ENCODE measurements at places on chromosomes 16 and 17.
A peak's percentile ranks its signal among the peaks of the same experiment; 100 is the strongest.

DNA sequence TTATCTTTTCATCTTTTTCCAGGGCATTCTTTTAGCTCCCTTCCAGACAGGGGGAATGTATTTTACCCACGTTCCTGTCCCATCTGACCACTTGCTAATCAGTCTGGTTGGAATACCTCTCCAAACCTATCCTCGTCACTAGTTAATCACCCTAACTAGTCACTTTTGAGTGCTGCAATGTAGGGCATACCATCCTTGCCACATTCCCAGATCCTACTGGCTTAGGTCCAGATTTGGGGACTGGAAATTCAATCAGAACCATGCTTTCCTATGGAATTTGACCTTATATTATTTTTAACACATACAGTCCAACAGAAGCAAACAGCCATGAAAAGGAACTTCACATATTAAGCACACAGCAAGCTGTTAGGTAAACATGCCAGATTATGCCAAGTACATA, 29.7 kb downstream of the NACA2 start:
- DNase-seq = no peak

- DNase-seq = no peak
Observed at GRCh38 chr16:84724606-84725309, 25.0 kb downstream of the USP10 start.

- DNase-seq = peak; percentile 76
Observed at GRCh38 chr17:75456417-75457046, at the start of gene TMEM94. Gene TMEM94 (plus strand): TSS chr17:75456635. CDS start chr17:75471906, 15,271 bp downstream.

DNA sequence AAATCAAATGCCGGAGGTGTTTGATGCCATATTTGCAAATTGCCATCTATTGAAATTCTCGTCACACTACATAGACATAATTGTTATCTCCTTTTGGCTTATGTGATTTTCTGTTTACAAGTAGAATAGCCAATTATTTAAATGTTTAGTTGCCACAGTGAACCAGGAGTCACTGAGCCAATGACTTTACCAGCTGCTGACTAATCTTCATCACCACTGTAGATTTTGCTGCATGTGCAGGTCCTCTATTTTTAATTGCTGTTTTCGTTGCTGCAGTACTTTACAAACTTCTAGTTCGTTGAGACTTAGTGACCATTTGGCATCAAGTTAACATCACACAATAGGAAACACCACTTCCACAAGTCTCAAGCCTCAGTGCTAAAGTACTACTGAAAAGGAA, 22.8 kb downstream of the ABHD15 start:
- no peak for DNase-seq

DNA sequence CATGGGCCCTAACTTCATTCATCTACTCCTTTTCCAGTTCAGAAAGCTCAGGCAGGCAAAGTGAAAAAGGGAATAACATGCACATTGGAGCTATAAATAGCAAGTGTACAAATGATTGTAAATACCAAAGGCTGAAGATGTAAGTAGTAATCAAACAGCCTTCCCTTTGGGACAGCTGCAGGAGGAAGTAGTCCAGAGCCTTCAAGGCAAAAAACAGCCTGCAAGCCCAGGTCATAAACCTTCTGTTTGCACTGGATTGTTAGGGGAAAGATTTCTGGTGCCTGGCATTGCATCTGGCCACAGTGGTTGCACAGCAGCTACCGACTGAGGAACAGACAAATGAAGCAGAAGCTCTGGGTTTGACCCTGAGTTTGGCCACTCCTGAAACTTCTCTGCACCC, 98.6 kb upstream of the PMFBP1 start:
- no peak for DNase-seq

DNA sequence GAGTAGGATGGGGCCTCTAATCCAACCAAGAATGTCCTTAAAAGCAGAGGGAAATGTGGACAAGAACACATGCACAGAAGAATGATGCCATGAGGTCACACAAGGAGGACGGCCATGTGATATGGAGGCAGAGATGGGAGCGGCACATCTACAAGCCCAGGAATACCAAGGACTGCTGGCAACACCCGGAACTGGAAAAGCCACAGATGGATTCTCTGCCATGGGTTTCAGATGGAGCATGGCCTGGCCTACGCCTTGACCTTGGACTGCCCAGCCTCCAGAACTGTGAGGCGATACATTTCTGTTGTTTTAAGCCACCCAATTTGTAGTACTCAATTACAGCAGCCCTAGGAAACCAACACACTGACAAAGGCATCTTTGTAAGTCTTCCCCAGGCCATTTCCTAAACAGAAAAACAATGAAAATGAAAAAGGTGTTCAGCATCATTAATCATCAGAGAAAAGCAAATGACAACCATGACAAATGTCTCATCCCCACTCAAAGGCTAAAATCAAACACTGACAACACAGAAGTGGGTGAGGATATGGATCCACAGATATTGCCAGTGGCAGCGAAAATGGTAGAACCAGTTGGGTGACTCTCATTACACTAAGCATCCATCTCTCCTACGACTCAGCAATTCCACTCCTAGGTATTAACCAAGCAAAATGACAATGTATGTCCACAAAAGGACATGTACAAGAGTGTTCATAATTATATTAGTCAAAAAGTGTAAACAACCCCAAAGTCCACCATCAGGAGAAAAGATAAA, 76.9 kb upstream of the CNEP1R1 start:
- no peak for DNase-seq

GRCh38 chr16:79776243-79776847, 175.8 kb upstream of the MAF start:
- no peak for DNase-seq

- DNase-seq = no peak
Observed at GRCh38 chr16:60060731-60061130, 1326.6 kb upstream of the GOT2 start.

DNA sequence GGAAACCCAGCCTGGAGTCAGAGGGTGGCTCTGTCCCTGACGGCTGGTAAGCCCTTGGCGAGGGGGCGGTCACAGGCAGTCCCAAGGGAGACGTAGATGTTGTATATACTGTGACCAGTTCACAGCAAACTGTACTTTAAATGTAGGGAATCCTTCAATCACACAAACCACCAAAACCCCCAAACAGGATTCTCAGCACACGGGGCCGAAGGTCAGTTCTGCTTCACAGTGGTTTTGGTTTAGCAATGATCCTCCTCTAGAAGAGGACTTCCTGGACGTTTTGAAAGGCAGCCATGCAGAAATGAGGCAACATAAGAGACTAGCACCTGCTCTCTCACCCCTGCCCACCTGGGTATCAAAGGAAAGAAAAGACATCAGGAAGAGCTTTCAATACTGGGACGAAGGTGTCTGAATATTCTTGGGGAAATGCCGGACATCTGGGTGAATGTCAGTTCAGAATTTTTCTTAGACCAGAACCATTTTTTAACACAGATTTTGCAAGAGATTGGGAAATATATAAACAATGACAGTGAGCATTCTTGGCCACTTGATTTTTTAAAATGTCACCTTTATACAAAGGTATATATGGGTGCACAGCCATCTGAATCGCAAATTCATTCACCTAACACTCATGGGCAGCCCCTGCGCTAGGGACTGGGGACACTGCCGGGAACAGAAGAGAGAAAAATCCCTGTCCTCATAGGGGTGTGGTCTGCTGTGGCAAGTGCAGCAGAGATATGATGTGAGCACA, 74.2 kb downstream of the CRISPLD2 start:
- DNase-seq = no peak

DNA sequence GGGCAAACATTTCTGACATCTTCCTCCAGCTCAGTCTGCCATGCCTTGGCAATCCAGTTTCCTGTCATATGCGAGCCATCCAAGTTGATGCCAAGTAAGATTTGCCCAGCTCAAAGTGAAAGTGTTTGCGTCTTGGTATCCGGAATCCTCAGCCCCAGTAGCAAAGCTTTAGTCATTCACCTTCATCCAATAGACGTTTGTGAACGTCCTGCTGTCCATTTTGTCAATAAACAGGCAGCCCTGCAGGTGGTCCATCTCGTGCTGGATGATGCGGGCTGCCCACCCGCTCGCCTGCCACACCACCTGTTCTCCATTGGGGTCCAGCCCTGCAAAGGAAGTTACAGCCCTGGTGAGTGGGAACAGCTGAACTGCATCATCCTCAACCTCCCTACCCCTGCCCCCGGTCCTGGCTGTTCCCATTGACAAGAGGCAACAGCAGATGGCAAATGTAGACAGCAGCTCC, 1.5 kb downstream of the PDF start:
- DNase-seq = no peak
